ENCODE measurements at places on chromosomes 6 and 20.

DNA sequence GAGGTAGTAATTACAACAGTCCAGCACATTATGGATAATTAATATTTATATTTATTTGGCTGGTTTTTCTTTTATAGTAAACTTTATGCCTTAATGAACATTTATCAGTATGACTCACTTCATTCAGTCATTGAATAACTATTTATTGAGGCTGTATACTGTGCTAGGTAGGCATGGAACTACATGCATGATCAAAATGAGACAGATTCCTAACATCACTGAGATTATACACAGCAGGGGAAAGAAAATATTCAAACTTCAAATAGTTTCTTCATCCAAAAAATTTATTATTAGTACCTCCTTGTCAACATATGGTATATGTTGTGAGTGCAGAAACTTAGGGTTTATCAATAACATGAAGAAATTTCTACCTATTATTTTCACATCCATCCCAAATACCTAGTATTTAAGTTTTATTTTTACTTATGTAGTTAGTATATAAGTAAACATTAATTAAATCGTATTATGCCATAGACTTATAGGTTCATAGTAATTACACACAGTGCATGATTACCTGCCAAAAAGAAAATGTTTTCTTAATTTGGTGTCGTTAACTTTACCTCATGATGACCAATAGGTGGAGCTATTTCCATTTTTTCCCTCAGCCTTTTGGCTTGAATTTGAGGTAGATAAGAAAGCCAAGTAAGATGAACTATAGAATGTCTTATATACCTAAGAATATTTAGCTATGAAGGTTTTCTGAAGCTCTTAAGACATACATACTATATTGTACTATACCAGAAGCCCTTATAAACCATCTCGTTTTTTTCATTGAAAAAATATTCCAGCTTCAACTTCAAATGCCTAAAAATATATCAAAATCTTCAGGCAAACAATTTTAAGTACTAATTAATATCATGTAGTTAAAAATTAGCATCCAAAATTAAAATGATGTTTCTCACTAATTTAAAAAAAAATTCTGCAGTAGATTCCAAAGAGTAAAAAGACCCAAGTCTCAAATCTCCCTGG is 12.5 kb upstream of the TMEM30A start:
- DNase-seq, result no peak

DNA sequence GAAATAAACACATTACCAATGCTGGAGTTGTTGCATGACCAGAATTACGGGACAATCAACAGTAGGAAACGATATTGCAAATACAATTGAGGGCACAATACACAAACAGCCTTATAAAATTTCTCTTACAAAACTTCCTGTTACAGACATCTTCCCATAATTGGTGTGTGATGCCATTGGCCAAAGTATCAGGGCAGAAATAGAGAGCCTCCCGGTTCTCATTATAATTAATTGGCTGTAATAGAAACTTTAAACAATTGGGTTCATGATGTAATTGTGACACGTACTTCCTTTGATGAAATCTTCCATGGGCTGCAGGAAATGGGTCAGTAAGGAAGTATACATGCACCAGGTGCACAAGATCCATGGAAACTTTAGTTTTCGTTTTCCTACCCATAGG is 40.3 kb upstream of the RALGAPA2 start:
- DNase-seq, result no peak

GRCh38 chr6:3117912-3118352 is 579 bp upstream of the BPHL start:
- DNase-seq, result no peak

GRCh38 chr6:76702187-76702586 is 629.7 kb upstream of the IMPG1 start:
- no peak for DNase-seq

GRCh38 chr20:31920275-31920855 is 31.5 kb downstream of the PDRG1 start:
- no peak for DNase-seq

GRCh38 chr6:13427801-13428582 is 59.4 kb downstream of the GFOD1 start:
- peak; percentile 53 for DNase-seq

DNA sequence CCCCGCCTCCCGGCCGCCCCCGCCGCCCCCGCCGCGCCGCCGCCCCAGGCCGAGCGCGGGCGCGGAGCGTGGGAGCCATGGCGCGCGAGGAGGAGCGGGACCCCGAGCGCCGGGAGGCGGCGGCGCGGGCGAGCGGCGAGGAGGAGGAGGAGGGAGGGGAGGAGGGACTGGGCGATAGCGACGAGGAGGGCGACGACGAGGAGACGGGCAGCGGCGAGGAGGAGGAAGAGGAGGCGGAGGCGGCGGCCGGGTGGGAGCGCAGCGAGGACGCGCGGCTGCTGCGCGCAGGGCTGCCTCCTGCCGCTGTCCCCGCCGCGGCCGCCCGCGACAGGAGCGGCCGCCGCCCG is at the start of gene SLC24A3:
Gene SLC24A3 (plus strand): TSS at position 174 of the 347 bp plus-strand sequence.
- no peak for DNase-seq

- DNase-seq, result no peak
Measured at GRCh38 chr20:49999329-49999728, 16.5 kb downstream of the SNAI1 start.

- no peak for DNase-seq
Measured at GRCh38 chr6:95543798-95544197, 33.5 kb upstream of the MANEA start.

- DNase-seq, result no peak
Measured at GRCh38 chr6:132219901-132220300, 181.4 kb downstream of the MOXD1 start.

DNA sequence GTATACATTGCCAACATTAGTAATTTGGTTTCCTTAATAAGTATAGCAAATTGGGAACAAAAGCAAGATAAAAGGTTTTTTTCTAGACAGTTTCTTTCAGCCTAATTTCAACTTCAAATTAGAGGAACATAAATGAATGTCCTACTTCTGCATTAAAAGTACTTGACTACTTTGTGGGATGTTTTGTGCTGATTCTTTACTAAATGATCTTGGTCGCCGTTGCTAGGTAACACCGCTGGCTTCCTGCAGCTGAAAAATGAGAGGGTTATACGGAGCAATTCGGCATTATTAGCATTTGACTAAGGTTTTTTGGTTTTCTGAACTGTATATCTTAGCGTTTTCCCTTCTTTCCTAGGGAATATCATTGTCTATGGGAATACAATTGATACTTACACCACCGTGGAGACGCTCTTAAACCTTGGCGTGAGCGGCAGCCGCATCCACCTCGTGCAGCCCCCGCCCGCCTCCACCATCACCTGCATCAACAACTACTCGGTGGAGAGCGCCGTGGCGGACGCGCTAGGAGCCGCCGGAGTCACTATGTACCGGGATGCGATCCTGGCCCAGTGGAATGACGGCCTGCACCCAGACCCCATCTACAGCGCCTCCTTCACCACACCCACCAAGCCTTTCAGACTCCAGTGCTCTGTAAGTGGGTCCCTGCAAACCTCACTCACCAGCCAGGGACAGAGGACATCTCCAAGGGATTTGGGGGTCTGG is 90.9 kb upstream of the INSM1 start:
- no peak for DNase-seq

GRCh38 chr6:157143171-157143889 is 180.0 kb downstream of the TMEM242 start:
- DNase-seq, result no peak

DNA sequence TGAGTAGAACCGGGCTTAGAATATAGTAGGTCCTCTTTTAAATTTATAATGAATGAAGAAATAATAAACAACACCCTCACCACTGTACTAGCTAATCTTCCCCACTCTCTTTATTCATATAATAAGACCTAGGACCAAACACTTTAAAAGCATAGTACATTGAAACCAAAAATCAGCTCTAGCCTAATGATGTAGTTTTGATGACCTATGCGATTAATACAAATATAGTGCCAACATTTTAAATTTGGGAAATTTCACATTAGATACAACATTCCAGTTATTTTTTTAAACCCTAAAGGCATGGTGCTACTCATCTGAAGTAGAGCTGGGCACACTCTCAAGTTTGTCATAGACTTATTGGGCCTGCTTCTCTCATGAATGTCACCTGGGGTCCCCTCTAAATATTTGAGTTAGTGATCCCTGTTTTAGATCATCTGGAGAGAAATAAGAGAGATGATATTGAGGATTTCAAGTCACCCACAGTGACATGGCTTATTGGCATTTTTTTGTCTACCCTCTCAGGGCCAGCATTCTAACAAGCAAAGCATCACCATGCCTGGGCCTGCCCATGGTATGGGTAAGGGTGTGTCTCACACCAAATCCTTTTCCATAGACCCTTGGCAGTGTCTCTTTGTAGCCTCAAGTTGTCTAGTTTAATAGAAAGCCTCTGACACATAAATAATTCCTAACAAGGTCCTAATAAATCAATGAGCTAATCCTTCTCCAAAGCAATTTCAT is 319.8 kb downstream of the HIVEP2 start:
- no peak for DNase-seq

DNA sequence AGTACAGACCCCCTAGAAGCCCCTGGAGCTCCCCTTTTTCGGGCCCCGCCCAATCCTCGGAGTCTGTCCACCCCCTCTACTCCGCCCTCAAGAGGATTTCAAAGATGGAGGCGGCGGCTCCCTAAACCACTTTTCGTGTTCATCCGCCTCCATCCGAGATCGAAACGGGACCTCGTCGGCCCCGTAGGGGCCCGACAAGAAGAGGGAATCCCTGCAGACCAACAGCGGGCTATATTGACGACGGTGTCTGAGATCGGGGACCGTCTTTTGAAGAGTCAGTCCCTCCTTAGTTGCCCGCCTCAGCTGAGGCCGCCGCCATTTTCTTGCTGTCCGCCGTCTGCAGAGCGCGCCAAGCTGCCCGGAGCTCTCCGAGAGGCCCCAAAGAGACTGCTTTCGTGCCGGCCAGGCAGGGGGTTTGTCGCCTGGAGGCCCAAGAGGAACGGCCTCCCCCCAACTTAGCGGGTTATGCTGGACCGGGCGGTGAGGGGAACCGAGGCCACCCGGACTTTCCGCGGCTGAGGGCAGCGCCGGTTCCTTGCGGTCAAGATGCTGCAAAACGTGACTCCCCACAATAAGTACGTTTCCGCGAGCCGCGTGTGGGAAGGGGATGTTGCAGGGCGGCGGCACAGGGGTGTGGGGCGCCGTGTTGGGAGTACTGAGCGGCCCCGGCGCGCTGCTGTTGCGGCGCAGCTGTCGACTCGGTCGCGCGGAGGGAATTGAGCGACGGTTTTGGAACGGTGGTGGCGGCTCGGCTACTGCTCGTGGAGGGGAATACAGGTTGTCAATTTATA is 4.2 kb downstream of the BRD2 start:
- DNase-seq, result peak; percentile 62

GRCh38 chr6:26312501-26313397 is 52.2 kb upstream of the BTN3A2 start:
- DNase-seq, result peak; percentile 84

DNA sequence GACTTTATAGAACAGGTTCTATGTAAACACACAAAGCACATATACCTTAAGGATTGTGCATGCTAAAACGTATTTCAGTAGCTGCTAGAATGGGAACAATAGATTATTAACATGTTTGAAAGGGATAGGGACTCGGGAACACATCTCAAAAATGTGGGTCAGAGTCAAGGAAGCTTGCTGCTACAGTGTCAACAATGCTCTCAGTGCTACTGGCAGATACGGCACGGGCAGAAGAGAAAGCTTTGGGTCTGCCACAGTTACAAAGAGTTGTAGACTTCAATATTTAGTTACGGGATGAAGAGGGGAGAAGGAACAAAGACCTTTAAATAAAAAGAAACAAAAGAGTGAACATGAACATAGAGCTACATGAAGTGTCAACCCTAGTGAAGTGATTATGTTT is 170.5 kb downstream of the BACH2 start:
- no peak for DNase-seq

- no peak for DNase-seq
Measured at GRCh38 chr20:8647961-8648441, 420.9 kb upstream of the PLCB4 start.

- DNase-seq, result no peak
Measured at GRCh38 chr20:2932498-2932897, 59.2 kb downstream of the PTPRA start.

- DNase-seq, result no peak
Measured at GRCh38 chr6:41767112-41767833, 12.4 kb downstream of the FRS3 start.

- no peak for DNase-seq
Measured at GRCh38 chr6:140043357-140043756, 668.9 kb upstream of the CITED2 start.

DNA sequence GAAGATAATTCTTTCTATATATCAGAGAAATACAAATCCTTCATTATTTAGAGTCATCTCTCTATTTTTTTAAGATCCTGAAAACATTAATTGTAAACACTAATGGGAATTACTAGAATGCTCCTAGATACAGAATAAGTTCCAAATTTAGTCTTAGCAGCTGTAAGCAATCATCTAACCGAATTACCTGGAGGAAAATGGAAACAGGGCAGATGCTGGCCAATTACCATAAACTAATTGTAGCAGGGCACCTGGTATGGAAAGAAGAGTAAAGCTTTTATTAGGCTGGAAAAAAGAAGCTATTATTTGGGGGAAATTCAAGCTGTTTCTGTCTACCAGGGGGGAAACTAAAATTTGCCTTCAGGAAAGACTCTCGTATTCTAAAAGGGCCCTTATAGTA is 257.5 kb downstream of the MMUT start:
- no peak for DNase-seq

DNA sequence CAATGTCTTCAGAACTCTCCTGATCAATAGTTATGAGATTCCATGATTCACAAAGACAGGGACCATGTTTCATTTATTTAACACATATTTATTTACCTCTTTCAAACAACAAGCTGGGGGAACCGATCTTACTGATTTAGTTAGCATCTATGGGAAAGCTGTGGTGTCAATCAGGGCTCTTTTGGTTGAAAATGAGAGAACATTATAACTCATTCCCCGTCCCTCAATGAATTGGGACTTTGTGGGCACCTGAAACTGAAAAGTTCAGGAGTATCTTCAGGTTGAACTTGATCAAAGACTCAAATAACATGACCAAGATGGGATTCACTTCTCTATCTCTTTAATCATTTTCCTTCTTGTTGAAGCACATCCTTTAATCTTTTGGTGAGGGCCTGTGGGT is 67.4 kb downstream of the CHMP4B start:
- DNase-seq, result no peak

GRCh38 chr6:104218116-104218515 is 641.6 kb downstream of the HACE1 start:
- DNase-seq, result no peak

DNA sequence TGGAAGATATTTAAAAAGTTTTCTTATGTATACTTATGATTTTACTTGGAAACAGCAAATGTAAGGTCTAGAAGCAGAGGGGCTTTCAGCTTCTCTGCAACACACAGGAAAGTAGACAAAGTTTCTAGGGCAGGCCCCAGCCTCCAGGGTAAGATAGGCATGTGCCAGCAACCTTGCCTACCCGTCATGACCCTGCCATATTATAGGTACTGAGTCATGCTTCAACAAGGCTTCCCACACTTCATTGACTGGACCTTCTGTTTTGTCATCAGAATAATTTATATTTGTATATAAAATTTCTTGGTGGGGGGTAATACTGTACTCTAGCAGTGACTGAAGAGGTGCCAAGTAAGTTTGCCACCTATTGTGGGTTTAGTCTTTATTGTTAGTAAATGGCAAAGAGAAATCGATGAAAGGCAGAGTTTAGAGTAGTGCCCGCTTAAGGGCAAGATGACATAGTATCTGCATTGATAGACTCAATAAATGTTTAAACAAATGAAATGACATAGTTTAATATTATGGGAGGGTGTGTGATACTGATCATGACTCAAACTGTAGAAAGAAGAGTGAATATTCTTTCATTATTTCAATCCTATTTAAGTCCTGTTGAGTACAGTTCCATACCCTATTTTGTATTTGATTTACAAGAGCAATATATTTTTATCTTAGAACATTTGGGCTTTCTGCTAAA is 95.6 kb downstream of the JARID2 start:
- DNase-seq, result no peak

Data from activated CD4-positive, CD25-positive, alpha-beta regulatory T cell treated with anti-CD3 and anti-CD28 coated beads, Interleukin-2, amount 50 U/mL, for 72 hours (primary cell).